ENCODE measurements at places on chromosomes 7 and 10.

DNA sequence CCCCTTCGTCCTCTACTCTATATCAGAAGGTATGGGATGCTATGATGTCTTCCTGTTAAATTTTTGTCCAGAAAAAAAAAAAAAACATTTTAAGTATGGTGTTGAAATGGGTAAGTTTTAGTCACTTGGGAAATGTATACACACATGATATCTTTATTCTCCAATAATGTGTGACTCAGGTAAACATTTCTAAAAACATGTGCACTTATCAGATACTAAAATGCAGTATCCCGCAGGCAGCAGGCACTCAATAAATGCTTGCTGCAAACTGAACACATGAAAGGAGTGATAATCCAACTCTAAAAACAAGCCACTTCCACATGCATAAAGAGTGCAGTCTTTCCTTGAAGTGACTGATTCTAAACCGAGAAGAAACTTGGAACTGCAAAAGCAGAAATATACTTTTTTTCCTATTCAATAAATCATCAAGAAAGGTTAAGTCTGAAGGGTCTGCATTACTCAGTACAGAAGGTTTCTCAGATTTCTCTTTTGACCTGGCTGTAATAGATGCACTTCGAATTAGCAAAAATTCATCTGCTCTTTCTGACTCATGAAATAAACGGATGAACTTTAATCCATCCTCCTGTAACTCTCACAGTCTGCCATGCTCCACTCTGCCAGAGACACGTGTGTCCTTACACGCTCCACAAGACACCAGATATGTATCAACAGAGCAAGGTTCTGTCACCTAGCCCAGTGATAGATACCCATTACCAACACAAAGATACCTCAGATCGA, 84.0 kb downstream of the HIPK2 start:
- no peak for DNase-seq

DNA sequence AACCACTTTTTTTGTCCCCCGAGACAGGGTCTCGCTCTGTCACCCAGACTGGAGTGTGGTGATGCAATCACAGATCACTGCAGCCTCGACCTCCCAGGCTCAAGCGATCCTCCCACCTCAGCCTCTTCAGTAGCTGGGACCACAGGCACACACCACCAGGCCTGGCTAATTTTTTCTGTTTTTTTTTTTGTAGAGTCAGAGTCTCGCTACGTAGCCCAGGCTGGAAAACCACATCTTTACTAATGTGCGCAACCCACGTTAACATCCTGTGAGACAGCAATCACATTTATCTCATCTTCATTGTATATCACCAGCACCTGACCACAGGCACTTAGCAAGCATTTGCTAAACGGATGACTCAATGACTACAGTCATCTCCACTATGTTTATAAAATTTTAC, 77.8 kb upstream of the ATP6V0A4 start:
- DNase-seq: no peak

DNA sequence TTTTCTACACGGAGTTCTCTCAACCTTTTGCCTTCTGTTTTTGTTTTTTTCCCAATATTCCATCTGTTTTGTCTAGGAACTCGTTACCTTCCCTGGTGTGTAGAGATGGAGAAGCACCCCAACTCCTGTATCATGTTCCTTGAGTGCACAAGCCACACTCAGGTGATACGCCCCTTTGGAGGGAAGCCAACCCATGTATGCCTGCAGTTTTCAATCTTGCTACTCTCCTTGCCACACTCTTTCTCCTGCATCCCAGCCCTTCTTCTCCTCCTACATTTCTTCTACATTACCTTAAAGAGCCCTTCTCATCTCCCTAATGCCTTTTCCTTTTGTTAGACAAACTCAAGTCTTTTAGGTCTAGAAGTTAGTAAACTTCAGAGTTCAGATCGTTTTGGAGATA, 10.2 kb upstream of the SP4 start:
- no peak for DNase-seq

GRCh38 chr7:142566271-142566670, 183.0 kb upstream of the PRSS1 start:
- DNase-seq: no peak

DNA sequence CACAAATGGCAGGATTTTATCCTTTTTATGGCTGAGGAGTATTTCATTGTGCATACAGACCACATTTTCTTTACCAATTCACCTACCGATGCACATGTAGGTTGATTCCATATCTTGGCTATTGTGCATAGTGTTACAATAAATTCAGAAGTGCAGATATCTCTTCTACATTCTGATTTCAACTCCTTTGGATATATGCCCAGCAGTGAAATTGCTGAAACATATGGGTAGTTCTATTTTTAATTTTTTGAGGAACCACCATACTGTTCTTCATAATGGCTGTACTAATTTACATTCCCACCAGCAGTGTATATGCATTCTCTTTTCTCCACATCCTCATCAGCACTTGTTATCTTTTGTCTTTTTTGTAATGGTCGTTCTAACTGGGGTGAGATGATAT, 1290.3 kb downstream of the XPNPEP1 start:
- no peak for DNase-seq

DNA sequence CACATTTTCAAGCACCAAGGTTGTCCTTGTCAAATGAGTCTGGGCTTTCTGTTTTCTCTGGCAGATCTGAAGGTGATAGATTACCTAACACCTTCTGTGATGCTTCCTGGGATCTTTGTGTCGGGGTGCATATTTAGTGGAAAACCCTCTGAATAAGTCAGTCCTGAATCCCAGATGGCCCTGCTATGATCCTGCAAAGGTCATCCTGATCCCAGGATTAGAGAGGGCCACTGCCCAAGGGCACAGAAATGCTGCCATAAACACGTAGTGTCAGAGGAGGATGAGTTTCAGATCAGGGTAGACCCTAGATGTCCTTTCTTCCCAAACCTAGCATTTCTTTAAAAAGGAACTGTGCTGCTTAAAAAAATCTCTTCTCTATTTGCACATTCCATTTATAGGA, 19.0 kb downstream of the AGR2 start:
- no peak for DNase-seq

DNA sequence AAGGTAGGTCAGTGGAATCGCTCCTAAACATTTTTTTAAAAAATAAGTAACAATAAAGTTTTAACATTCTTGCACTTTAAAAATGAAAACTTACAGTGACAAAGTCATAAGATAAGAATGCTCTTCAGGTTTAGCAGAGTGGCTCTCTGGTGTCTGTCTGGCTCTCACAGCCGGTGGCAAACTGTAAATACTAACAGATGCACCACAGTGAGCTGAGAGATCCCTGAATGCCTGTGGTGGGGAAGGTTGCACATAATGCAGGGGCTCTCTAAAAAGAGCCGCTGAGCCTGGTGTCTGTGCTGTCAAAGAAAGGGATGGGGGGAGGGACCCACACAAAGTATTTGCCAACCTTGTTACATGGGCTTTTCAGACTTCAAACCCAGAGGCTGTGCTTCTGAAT, 498.3 kb downstream of the CCSER2 start:
- DNase-seq: no peak

GRCh38 chr10:93481637-93482144, 443 bp downstream of the MYOF start:
- DNase-seq: no peak

DNA sequence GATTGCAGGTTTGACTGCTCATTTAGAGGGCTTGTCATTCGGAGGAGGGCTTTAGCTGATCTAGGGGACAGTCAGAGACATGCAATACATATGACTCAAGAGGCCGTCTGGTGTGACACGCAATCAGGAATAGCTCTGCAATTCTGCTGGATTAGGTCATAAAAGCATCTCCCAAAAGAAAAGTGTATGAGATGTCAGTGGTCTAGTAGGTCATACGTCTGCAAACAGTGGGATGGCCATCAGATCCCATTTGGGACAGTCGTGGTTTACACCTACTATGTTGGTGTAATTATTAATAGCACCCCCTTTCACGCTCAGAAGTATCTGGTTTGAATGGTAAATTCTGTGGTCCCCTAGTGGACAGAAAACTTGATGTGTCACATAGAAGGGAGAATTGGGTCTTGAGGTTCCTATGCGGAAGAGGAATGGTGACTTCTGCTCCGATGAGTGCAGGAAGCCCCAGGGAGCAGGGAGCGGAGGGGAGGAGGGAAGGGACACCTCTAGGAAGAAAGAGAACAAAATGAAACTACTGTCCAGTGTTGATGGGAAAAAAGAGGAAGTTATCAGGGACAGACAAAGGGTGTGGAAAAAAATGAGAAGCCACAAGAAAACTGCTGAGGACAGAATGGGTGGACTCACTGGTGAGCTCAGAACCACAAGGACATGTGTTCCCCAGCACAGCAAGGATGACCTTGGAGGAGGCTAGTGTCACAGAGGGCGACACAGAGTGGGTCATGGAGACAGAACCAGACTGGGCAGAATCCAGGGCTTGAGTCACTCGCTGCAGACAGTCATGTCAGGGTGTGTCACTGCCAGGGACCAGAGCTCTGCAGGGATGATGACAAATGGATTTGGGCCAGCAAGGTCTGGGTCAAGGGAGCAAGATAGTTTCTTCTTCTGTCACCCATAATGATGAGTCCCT, 59.9 kb downstream of the MAP3K8 start:
- DNase-seq: no peak

GRCh38 chr10:79071396-79071923, 2.7 kb downstream of the ZMIZ1 start:
- no peak for DNase-seq

DNA sequence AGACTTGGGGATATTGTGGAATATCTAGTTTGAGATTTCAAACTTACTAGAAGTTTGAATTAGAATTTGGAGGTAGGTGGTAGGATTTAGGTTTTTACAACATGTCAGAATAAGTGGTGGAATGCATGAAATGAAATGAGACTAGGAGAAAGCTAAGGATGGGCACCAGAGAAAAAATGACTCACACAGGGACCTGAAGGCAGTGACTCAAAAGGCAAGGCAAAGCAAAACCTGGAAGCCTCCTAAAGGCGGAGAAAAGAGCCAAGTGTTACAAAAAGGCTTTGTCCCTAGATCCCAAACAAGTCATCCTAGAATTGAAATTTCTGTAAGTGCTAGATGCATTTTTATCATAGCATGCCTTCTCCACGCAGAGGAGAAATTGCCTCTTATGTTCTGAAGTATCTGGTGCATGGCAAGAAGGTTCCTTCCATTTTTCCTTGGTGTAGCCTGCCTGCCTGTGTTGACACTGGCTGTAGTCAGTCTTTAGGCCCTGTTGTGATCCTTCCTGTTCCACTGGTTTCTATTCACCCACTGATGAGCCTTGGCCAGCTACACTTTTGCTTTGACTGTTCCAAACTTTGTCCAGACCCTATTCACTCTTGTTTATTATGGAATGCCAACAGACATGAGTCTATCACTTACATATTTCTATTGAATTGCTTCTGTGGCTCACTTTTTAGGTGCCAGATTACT, 109.3 kb downstream of the ETV1 start:
- DNase-seq: no peak

- DNase-seq: no peak
Observed at GRCh38 chr10:125911145-125911544, 14.8 kb downstream of the FANK1 start.

DNA sequence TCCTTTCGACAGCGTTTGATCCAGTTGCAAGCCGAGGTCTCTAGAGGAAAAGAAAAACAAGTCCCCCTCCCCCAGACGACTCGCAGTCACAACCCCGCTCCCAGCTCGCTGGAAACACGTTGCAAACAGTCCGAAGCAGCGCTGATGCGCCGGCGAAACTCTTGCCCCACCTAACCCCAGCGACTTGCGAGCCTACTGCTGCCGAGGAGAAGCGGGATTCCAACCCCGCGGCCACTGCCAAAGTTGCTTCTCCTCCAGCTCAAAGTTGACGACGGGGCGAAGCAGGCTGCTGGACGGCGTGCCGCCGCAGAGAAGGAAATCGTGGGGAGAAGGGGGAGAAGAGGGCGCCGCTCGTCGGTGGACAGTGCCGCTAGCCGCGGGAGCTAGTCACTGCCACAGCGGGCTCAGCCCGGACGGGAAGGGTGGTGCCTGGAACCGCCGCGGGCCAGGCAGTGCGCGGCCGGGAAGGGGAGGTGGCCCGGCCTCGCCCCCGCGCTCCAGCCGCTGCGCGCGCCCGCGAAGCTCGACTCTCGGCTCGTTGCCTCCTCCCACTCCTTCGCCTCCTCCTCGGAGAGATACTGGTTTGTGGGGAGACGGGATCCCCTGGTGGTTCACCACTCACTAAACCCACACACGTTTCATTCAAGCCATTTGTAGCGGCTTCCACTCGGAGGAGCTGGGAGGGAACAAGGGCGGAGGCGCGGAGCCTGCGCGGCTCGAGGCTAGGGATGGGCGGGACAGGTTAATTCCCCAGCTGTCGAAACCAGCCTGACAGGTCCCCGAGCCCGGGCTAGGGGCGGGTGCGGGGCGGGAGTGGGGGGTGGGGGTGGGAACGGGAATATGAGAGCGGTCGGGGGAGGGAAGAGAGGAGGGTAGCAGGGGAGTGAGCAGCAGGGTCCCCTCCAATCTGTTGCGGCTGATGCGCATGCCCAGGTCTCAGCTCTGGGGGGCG, at the start of gene GPR37:
Gene GPR37 (minus strand): TSS at position 392 of the 952 bp plus-strand sequence. CDS start 816 bp downstream, outside the sequence.
- peak; percentile 64 for DNase-seq

GRCh38 chr7:149819961-149820340, 18.2 kb upstream of the ZNF862 start:
- no peak for DNase-seq

- no peak for DNase-seq
Observed at GRCh38 chr7:88229302-88229995, 9.6 kb upstream of the SRI start.

- no peak for DNase-seq
Observed at GRCh38 chr7:141387521-141388217, 163.5 kb upstream of the AGK start.

All from BE2C (cell line).